ENCODE measurements at places on chromosomes 3 and 15.
A peak's percentile ranks its signal among the peaks of the same experiment; 100 is the strongest.

- no peak for DNase-seq
Measured at GRCh38 chr3:111610189-111610588, 15.0 kb upstream of the ZBED2 start.

DNA sequence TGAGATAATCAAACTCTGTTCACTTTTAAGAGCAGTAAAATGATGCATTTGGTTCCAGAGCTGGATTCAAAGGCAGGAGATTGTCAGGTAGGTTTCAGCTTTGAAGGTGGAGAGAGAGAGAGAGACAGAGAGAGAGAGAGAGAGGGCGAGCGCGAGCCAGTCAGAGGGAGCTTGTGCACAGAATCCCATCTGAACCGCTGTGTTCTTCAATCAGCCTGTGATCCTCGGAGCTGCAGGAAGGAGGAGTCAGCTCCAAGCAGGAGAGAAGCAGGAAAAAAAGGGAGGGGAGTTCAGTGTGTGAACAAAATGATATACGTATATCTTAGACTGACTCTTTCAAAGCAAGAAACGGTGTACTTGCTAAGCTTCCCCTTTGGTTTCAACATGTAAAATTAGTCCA, at the start of gene GPR149:
GPR149 (minus strand) TSS at position 177 of the 400 bp plus-strand sequence. CDS start 575 bp downstream, outside the sequence.
- peak; percentile 19 for DNase-seq

- no peak for DNase-seq
Measured at GRCh38 chr3:87414271-87414670, 137.9 kb upstream of the POU1F1 start.

DNA sequence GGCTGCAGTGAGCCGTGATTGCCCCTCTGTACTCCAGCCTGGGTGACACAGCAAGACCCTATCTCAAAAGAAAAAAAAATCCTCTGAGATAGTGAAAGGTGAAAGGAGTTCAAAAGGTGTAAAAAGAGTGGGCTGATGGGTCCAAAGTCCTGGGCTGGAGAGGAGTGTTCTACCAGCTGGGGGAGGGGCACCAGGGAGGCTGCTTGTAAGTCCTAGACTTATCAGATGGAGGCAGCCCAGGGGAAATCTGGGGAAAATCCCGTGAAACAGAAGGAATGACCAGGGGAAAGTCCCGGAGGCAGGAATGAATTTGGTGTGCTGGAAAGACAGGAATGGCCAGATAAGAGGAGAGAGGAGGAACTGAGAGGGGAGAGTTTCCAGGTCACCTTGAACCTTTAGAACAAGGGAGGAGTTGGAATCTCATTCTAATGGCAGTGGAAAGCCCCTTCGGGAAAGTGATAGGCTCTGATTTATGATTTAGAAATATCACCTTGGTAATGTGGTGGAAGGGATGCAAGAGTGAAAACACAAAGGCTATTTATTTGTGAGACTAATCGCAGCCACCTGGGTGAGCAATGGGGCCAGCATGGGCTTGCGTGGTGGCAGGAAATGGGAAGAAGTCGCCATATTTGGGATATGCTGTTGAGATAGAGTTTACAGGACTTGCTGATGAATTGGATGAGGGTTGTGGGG, 23.4 kb upstream of the PPP4R2 start:
- no peak for DNase-seq

GRCh38 chr15:42088801-42089640, 5.3 kb downstream of the PLA2G4D start:
- DNase-seq = no peak

- DNase-seq = no peak
Measured at GRCh38 chr15:100897221-100898151, 17.9 kb downstream of the ALDH1A3 start.

Data from foreskin fibroblast (primary cell).